Activated T-helper 17 cell treated with anti-CD3 and anti-CD28 coated beads, Interleukin-2, amount 50 U/mL, for 72 hours (primary cell): ENCODE measurements at places on chromosomes 12 and 14.

DNA sequence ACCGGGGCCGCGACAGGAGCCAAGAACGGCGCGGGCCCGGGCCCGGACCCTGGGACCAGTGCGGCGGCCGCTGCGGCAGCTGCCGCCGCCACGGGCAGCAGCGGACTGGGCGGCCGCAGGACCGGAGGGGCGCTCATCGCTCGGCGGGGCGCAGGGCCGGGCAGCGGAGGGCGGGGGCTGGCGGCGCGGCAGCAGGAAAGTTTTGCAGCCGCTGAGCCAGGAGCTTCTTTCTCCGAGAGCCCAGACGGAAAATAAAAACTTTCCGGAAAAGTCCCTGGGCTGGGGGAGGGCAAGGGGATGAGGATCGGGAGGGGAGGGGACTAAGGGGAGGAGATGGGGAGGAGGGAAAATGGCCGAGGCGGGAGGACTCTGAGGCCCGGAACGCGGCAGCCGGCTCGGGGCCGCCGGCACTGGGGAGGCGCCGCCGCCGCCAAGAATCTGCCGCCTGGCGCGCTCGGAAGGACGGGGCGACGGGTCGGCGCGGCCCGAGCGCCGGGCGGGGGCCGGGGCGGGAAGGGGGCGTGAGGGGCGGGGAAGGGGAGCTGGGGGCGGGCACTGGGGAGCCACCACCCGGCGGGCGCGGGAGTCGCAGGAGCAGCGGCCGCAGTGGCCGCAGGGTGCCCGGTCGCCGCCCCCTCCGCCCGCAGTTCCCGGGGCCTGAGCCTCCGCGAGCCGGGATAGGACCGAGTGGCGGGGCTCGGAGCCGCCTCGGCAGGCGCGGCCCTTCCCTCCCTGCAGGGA lies at the start of gene PRKD1:
Gene PRKD1, minus strand, starts transcription at position 472 of the 741 bp plus-strand sequence.
- H3K27ac ChIP-seq: no peak within 1 kb of the TSS
- peaks cover 8% of the 10 kb centered on the region for H3K36me3 ChIP-seq
- peak within 1 kb of the TSS; percentile 56 for H3K4me3 ChIP-seq
- ATAC-seq: no peak
- peaks cover 35% of the 10 kb centered on the region for H3K27me3 ChIP-seq
- H3K4me1 ChIP-seq: peaks cover 6% of the 10 kb centered on the region

DNA sequence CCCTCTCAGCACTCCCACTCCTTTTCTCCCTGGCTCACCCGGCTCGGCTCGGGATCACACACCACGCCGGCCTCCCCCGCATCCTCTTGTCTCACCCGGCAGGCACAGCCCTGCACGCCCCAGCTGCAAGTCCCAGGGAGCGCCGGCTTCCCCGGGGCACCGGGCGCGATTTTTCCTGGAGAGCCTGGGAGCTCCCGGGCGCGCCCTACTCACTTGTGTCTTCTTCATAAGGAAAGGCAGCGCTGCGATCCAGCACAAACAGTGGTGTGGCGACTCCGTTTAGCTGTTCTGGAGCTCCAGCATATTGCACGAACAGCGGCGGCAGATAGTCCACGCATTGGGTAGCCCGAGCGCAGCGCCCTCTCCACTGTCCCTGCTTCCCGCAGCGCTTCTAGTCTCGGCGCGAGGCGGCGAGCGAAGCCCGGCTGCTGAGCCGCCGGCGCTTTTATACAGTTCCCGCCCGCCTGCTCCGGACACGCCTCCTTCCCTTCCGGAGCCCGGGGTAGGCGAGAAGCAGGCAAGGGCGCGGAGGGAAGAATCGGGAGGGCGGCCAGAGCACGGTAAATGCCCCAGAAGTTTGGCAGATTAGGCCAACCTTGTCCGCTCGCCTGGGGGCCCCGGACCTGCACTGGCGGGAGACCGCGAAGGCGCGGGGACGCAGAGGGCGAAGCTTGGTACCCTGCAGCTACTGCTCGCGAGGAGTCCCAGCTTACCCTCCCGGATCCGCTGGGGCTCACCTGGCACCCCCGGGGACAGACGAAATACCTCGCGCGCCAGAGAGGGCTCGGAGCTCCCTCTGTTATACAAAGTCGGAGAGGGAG lies at the start of gene KITLG:
Gene KITLG, minus strand, starts transcription at position 421 of the 821 bp plus-strand sequence. Its CDS starts 193 bp downstream, at position 228.
- peak; percentile 61 for ATAC-seq
- no peak within 1 kb of the TSS for H3K27ac ChIP-seq
- H3K4me1 ChIP-seq: no peaks in the 10 kb centered on the region
- peak within 1 kb of the TSS; percentile 61 for H3K4me3 ChIP-seq

GRCh38 chr14:39233680-39234326 lies at the start of gene MIA2:
Gene MIA2, plus strand, starts transcription at chr14:39233915. Its CDS starts 200 bp downstream, at chr14:39234115.
- ATAC-seq: no peak
- no peaks in the 10 kb centered on the region for H3K36me3 ChIP-seq
- H3K4me1 ChIP-seq: peaks cover 20% of the 10 kb centered on the region
- peak within 1 kb of the TSS; percentile 21 for H3K27ac ChIP-seq
- H3K27me3 ChIP-seq: no peaks in the 10 kb centered on the region

DNA sequence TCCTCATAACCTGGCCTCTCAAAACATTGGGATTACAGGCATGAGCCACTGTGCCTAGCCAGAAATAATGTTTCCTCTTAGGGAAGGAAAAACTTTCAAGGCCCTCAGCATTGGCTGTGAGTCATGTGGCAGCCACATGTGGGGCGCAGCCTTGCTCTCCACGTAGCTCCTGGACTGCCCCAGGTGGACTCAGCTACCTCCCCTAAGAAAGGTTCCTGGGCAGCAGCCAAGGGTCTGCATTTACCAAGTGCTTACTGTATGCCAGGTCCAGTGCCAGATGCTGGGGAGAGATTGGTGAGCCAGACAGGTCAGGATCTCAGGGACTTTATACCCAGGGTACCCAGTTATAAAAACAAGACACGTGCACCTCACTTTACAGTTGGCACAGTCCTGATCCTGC lies 3.7 kb upstream of the TRPV4 start:
- no peak overlapping the region for H3K4me3 ChIP-seq
- no peaks in the 10 kb centered on the region for H3K36me3 ChIP-seq
- H3K27me3 ChIP-seq: peaks cover 12% of the 10 kb centered on the region
- no peak overlapping the region for H3K27ac ChIP-seq
- ATAC-seq: no peak

- H3K4me3 ChIP-seq: no peak overlapping the region
- H3K36me3 ChIP-seq: peaks cover 28% of the 10 kb centered on the region
- H3K27me3 ChIP-seq: no peaks in the 10 kb centered on the region
These were observed 25.6 kb downstream of the NDUFA12 start for GRCh38 chr12:94977766-94978468.

DNA sequence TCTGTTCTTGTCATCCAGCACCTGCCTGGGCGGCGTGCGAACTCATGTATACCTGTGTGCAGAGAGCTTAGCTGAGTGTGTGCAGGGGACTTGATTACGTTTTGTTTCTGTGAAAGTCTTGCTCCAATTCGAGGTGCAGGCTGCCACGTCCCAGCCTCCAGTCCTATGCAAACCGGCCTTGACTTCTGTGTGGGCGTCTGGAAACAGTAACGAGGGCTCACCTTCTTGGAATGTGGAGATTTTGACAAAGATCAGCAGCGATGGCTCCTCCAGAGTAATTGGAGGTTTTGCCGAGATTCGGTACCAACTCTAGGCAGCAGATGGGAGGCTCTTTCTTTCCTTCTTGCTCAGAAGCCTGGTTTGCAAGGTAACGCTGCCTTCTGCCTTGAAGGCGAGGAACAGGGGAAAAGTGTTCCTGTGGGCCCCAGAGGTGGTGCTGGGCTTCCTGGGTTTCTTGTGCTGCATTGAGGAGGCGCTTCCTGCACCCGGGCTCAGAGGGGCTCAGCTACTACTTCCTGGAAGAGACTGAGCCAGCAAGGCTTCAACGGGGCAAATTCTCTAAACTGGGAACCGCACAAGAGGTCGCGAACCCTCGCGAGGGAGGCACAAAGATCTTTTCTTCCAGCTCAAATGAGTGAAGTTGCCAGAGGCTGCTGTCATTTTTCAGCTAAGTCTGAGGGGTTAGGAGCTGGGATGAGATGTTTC lies 249.0 kb downstream of the AACS start:
- H3K27me3 ChIP-seq: peaks cover 18% of the 10 kb centered on the region
- H3K27ac ChIP-seq: no peak overlapping the region
- no peaks in the 10 kb centered on the region for H3K4me1 ChIP-seq
- ATAC-seq: no peak
- H3K4me3 ChIP-seq: no peak overlapping the region
- H3K36me3 ChIP-seq: no peaks in the 10 kb centered on the region

- peak; percentile 55 for ATAC-seq
- H3K36me3 ChIP-seq: no peaks in the 10 kb centered on the region
- H3K4me3 ChIP-seq: peak within 1 kb of the TSS; percentile 78
- peaks cover 5% of the 10 kb centered on the region for H3K4me1 ChIP-seq
- no peaks in the 10 kb centered on the region for H3K27me3 ChIP-seq
These were observed at the start of gene C12orf56 for GRCh38 chr12:64390275-64390851. Gene C12orf56, minus strand, starts transcription at chr12:64390758. Its CDS starts 193 bp downstream, at chr12:64390565.

- no peak overlapping the region for H3K27ac ChIP-seq
- peaks cover 12% of the 10 kb centered on the region for H3K27me3 ChIP-seq
- no peak overlapping the region for H3K4me3 ChIP-seq
- H3K4me1 ChIP-seq: no peaks in the 10 kb centered on the region
- H3K36me3 ChIP-seq: no peaks in the 10 kb centered on the region
These were observed 8.3 kb upstream of the MTA1 start for GRCh38 chr14:105411017-105411941.

- peaks cover 14% of the 10 kb centered on the region for H3K4me1 ChIP-seq
- no peaks in the 10 kb centered on the region for H3K27me3 ChIP-seq
- H3K4me3 ChIP-seq: no peak overlapping the region
- peaks cover 66% of the 10 kb centered on the region for H3K36me3 ChIP-seq
- peak overlapping the region; percentile 21 for H3K27ac ChIP-seq
These were observed 22.2 kb downstream of the ZNF664 start for GRCh38 chr12:123995023-123995748.
